ENCODE measurements at places on chromosomes 7 and 10.

GRCh38 chr7:26525398-26526264, 234.0 kb downstream of the SNX10 start:
- no peak for DNase-seq

- no peak for DNase-seq
Measured at GRCh38 chr10:115409347-115409746, 316.2 kb downstream of the ATRNL1 start.

GRCh38 chr10:98855403-98856189, 380.1 kb downstream of the HPSE2 start:
- no peak for DNase-seq

DNA sequence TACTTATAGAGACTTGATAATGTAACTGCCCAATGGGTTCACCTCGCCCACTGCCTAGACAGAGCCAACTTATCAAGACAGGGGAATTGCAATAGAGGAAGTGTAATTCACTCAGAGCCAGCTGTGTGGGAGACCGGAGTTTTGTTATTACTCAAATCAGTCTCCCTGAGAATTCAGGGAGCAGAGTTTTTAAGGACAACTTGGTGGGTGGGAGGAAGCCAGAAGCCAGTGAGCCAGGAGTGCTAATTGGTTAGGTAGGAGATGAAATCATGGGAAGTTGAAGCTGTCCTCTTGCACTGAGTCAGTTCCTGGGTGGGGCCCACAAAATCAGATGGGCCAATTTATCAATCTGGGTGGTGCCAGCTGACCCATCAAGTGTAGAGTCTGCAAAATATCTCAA, 20.1 kb upstream of the C7orf33 start:
- DNase-seq, result no peak

- no peak for DNase-seq
Measured at GRCh38 chr7:38438970-38439369, 165.5 kb upstream of the TARP start.

DNA sequence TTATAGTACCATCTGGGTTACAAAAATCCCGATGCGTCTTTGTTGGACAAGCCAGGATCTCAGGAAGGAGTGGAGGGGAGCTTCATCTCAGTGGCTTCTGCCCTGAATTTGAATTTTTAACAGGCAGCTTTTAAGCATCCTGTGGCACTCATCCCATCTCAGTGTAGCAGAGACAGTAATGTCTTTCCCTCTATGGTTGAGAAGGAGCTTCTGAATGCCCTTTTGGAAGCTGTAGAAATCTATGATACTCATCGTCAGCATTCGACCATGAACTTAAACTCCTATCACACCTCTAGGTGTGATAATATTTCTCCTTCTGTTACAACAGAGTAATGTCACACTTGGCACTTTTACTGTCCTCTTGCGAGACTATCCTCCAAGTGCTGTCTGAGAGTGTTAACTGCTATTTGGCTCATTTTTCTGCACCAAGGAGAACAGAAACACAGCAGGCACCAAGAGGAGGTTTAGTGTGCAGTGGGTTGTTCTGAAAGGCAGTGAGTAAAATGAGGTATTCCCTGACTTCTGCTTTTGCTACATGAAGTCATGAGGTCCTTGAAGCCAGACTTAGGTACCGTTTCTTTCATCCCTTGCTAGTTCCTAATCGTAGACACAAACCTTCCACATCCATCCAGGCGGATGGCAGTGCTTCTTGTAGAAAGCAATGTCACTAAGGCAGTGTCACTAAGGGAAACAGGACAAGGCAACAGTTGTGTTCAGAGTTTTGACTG, 177.4 kb downstream of the CELF2 start:
- no peak for DNase-seq

DNA sequence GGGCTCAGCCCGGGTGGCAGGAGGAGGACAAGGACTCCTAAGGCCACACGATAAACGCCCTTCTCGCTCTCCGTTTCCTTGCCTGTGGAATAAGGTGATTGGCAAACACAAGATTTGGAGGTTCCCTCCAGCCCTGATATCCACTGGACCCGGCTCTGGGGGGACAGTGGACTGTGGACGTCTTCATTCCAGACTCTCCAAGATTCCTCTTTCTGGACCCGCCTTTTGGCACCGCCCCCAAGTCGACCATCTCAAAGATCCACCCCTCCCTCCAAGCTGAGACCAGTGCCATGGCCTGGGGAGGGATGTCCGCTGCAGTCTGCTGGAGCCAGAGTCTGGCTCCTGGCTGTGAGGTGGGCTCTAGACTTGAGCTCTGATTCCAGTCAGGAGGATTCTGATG, 23.6 kb downstream of the ZNF783 start:
- DNase-seq, result no peak

- no peak for DNase-seq
Measured at GRCh38 chr10:108112218-108112617, 947.7 kb upstream of the SORCS1 start.

DNA sequence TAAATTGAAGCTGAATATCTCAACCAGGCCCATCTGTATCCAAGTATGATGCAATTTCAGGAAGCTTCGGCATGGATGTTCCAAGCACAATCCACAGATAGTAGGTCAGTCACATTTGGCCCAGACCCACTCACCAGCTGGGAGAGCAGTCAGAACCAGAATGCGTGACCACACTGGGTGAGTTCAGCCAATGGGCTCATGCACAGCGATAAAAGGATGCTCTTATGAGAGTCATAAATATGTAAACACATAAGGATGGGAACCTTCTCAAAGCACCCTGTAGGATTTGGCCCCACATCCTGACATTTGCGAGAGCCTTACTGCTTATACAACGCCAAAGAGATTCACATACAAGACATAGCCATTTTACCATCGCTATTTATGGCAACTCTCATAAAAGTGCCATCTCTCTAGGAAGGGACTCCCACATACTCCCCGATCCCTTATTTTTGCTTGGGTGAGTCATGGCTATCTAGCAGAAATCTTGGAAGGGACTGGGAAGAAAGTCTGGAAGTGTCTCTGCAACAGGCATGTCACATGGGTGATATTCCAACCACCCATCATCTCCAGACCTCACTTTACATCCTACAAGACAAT, 3.0 kb downstream of the AFAP1L2 start:
- no peak for DNase-seq

- DNase-seq, result peak; percentile 27
Measured at GRCh38 chr10:122567056-122567660, 6.6 kb downstream of the DMBT1 start.

DNA sequence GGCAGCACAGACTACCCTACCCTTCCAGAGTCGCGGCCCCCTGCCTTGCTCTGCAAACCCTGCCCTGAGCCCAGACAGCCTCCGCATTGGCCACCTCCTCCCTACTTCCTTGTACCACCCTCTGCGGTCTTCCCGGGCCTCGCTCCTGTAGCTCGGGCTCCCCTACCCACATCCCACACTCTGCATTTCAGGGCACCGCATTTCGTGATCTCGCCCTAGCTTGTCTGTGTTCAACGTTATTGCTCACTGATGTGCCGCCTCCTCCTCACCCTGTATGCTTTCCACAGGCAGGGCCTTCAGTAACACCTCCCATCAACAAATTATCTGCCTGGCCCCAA, 6.6 kb downstream of the PDIA4 start:
- no peak for DNase-seq

- no peak for DNase-seq
Measured at GRCh38 chr10:97328646-97329453, 5.7 kb downstream of the FRAT2 start.

DNA sequence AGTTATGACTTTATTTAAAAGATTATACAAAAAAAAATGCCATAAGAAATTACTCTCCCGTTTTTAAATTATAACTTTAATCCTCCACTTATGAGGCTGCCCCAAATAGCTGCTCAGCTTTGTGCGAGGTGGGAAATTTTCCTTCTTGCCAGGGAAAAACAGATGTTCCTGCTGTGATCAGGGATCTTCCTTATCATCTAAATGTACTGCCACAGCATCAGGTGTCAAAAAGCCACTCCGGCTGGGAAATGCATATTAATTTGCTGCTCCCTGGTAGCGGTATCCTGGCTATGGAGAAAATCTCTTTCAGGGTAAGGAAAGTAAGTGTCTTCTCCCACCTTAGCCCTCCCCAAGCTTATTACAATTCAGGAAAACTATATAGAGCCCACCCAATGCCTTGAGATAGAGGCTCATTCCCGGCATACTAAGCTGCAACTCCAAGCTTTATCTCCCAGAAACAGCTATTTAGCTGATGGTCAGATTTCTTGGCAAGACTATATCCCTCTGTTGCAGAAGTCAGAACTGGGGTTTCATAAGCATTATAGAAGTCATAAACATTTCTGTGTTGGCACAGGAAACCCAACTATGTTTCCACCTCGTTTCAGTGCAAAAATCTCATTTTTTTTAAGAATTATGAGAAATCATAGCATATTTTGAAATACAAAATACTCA, 360.4 kb downstream of the PARD3 start:
- no peak for DNase-seq

DNA sequence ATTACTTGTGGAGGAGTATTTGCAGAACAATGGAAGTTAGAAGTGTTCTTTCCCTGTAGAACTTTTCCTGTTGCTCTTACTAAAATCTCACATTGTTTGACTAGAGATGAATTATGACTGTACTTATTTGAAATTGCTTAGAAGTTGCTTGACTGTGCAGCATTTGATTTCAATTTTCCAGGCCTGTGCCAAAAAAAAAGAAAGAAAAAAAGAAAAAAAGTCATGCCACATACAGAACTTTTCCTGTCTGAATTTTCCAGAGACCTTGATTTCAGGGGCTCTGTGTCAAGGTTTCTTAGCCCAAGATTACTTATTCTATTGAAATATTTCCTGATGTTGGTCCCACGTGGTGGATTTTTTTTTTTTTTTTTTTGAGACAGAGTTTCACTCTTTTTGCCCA, 3.5 kb upstream of the FAM171A1 start:
- no peak for DNase-seq

GRCh38 chr7:125391921-125392320, 462.3 kb upstream of the POT1 start:
- DNase-seq, result no peak

DNA sequence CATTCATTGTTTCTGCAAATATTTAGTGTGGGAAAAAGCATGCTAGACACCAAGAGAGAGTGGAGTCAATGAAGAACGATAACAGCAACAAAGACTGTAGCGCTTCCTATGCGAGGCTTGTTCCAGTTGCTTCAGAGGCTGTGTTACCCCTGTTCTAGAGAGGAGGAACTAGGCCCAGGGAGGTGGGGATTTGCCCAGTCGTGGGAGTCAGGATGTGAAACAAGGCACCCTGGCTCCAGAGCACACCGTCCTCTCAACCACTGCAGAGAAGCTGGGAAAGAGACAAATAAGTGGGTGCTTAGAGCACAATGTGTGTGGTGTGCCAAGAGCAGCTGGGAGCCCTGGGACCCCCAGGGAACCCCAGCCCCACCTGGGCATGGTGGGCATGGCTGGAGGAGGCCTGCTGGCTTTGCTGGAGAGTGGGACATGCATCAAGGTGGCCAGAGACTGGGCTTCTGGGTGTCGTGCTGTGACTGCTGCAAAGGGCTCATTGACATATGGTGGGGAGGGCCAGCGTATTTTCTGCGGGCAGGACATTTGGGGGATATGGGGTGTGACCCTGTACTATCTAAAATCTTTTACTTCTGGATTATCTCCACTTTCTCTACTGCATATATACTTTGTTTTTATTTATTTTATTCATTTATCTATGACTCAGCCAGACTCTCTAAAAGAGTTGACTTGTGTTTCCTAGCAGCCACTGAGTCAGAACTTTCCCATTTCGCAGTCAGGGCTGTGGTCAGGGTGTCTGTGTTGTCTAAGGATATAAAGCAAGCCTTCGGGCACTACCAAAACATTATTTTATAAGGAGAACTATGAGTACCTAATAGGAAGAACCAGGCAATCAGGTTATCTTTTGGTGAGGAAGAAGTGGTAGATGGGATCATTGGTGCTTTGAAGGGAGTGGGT, 95.4 kb downstream of the TCF7L2 start:
- DNase-seq, result no peak

GRCh38 chr7:141322383-141322782, 228.8 kb upstream of the AGK start:
- no peak for DNase-seq

DNA sequence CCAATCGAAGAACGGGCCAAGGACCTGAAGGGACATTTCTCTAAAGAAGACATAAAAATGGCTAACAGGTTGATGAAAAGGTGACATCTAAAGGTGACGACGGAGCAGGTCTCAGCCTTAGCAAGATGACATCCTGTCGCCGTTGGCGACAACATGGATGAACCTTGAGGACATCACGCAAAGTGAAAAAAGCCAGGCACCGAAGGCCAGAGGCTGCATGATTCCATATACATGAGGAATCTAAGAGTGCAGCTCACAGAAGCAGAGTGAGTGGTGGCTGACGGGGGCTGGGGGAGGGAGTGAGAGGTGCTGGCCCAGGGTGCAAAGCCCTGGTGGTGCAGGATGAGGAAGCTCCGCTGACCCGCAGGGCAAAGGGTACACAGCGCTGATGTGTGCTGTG, 34.1 kb upstream of the NKX6-2 start:
- DNase-seq, result no peak

- no peak for DNase-seq
Measured at GRCh38 chr10:3757638-3758490, 27.1 kb downstream of the KLF6 start.

GRCh38 chr10:118871244-118871865, 116.6 kb upstream of the CACUL1 start:
- DNase-seq, result no peak

- no peak for DNase-seq
Measured at GRCh38 chr10:101260764-101261481, 31.7 kb upstream of the LBX1 start.

- no peak for DNase-seq
Measured at GRCh38 chr7:29860186-29860585, 53.9 kb downstream of the WIPF3 start.

- no peak for DNase-seq
Measured at GRCh38 chr7:110909117-110909516, 181.8 kb upstream of the LRRN3 start.

DNA sequence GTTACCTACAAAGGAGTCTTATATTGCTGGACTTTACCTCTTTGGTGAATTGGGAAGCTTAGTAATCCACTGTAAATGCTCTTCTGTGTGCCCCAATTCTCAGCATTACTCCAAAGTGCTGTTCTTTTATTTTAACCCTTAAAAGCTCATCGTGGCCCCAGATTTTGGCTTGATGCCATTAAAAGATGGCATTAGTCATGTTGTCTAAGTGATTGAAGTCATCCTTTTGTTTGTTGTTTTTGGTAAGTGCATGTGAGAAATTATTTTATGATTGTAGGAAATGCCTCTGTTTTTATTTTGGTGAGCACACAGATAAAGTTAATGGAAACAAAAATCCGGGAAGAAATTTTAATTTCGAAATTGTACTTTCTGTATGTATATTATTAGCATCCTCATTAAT, 82.5 kb upstream of the GATA3 start:
- no peak for DNase-seq

Data from stimulated activated CD4-positive, alpha-beta T cell treated with anti-CD3 and anti-CD28 coated beads, TNF-alpha, amount 100 ng/mL, for 48 hours (primary cell).